NCI-H2081 treated with DMSO at 0.1 percent for 48 hours (cell line): ENCODE measurements at places on chromosomes 4 and X.

DNA sequence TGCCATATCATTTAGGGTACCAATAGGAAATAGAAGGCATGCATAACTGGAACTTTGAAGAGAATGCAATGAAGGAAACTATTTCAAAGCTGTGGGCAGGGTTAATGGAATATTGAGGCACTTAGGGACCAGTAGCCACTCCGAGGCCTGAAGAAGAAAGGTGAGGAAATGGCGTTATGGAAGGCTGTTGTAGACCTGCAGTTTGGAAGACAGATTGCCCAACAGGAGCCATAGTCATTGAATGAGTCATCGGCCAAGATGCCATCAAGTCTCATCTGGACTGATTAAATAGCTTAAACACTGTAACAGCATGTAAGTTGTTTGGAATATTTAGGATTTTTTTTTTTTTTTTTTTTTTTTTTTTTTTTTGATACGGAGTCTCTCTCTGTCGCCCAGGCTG, 11.6 kb downstream of the CXCL13 start:
- DNase-seq = no peak

DNA sequence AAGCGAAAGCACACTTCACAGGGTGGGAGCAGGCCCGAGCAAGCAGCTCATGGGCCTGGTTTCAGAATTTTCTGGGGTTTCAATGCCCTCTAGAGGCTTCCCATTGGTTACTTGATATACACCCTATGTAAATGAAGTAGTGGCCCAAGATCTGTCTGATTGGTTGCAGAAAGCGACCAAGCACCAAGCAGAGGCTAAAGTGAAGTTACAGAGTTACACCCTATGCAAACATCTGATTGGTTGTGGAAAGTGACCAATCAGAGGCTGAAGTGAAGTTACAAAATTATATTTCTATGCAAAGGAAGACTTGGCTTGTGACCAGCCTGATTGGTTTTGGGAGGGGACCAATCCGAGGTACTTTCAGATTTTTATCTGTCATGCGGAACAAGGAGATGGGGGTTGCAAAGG, 8.2 kb downstream of the FHIP1A start:
- no peak for DNase-seq

DNA sequence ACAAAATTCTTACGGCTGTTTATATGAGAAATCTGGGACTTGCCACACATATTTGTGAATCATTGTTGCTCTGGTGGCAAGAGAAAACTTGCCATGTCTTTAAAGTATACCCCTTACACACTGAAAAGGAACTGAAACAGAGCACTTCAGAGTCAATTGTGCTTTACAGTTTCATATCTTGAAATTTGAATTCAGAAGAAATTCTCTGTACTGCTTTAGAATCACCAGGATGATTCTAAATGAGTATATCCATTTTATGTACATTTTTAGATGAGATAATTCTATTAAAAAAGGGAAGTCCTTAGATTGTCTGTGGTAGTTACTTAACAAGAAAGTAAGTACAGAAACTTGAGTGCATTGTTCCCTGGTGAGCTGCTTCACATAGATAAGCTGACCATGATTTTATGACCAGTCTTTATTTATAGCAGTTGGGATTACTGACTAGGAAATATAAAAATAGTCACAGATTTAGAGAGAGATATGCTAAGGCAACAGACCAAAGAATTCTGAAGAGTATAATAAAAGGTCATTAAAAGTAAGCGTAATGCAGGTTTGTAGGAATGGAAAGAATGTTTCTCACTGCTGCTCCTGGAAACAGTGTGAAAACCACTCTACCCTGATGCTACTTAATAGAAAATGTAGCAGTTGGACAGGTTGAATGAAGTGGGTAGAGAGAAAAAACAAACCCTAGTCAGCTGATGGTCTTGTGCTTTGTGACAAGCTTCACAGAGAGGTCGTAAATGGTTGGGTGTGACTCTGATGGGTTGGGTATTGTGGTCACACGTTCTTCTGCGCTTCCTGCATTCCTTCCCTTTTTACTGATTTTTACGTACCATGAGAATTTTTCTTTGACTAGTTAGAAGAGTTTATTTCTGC, 41.0 kb downstream of the FNIP2 start:
- DNase-seq = no peak

DNA sequence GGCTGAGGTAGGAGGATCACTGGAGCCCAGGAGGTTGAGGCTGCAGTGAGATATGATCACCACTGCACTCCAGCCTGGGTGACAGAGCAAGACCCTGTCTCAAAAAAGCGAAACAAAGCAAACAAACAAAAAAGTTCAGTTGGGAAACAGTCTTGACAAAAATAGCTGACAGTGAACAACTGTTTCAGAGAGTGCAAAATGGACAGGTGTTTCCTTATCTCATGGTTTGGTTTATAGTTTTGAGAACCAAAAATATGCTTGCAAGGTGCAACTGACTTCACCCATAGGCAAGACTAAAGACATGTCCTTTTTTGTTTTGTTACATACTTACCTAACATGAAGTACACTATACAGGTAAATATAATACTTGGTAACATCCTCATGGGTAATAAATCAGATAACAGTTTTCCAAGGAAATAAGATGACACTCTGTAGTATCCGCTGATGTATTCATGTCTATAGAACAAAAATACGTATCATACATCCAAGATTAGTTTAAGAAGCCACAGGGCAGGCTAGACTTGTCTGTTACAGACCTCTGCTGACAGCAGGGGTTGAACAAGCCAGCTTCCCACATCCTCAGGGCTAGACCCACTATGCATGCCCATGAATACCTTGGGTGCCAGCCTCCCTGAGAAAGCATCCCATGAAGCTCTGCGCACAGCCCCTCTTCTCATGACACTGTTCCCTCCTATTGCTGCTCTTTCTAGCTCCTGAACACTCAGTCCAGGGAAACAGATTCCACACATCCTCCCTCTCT, 59.3 kb downstream of the ABCG2 start:
- DNase-seq = no peak

GRCh38 chr4:30543057-30543456, 177.1 kb upstream of the PCDH7 start:
- DNase-seq = no peak

DNA sequence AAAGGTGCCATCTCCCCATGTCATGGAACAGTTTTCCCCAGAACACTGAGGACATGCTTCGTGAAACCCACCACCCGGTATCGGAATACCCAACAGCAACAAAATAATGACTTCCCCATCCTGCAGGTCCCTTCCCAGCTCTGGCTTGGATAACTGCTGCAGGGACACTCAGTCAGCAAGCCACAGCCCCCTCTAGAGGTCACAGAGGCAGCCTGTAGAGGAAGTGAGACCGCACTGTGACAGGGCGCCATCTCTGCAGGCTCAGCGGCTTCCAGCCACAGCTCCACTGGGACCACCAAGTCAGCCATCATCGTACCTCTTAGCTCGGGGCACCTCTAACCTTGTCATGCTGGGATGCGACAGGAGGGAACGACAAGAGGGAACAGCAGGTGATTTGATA, 315.9 kb downstream of the LDB2 start:
- DNase-seq = no peak

DNA sequence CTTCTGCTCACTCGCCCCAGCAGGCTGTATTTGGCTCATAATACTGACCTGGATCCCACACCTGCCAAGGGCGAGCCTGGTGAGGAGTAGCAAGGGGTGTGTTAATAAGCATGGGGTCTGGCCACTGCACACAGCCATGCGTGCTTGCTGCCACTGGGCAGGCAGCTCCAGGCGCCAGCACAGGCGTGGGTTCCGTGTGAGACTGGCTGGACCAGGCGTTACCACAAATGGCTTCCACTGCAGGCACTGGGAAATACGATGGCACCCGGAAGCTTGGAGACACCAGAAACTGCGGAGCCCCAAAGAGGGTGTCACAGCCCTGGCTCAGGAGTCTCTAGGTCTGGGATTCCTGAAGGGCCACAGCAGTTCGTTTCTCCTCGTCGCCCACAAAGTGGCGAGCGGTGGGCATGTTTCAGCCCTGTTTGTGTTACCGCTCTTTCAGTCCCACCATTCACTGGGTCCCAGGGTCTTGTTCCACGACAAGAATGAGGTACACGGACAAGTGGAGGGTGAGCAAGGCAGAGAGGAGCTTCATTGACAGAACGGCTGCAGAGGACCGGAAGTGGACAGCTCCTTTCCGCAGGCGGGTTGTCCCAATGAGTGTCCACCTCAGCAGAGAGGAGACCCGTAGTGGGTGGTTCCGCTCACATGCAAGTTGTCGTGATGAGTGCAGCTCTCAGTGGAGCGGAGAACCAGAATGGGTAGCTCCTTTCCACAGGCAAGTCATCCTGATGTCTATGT, 428.9 kb downstream of the EPHA5 start:
- no peak for DNase-seq

DNA sequence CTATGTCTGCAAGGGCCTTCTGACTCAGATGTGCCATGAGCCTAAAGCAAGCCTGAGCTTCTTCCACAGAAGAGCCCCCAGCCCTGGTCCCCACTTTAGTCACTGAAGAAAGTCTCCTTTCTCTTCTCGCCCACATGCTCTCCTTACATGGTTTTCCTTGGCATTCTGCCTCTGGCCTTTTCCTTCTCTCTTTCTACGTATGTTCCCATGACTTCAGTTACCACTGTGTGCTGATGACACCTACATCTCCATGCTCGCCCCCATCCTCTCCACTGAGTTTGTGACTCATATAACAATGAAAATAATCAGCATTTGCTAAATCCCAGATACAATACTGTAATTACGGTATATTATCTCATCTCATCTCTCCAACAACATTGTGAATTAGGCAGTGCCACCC, 149.3 kb downstream of the AMMECR1 start:
- no peak for DNase-seq

DNA sequence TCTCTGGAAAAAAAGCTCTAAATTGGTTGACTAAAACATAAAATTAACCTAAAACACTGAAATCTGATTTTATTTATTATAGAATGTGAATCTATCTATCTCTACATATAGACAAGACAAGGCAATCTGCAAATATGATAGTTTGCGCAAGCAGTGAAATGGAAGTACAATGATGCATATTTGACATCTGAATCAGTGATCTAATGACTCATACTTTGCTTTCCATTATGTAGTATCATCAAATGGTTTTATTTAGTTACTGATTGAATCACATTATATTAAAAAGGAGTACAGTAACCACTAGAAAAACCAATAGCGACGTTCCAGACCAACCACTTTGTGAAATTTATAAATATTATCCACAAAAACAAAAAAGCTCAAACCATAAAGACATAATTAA, 1969.3 kb downstream of the PCDH7 start:
- no peak for DNase-seq

- no peak for DNase-seq
Measured at GRCh38 chr4:95728145-95728544, 111.7 kb upstream of the PDHA2 start.

GRCh38 chr4:122798101-122798500, 28.5 kb upstream of the FGF2 start:
- no peak for DNase-seq

- DNase-seq = no peak
Measured at GRCh38 chrX:156002507-156002906, 5.0 kb downstream of the IL9R start.

DNA sequence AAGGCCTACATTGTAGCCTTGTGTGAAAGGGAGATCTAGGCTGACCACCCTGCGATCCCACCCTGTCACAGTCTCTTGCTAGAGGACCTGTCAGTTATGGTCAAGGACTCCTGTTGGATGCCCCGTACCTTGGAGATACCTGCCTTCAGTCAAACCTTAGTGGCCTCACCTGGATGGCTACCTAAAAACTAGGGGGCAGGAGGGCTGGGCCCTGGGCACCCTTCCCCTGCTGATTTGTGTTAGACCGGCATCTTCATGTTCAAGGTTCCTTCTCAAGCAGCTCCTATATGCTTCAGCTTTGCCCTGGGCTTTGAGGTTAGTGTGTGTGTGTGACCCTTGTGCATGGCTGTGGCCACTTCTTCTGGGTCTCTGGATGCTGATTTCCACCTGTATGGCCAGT, 35.3 kb downstream of the CCKAR start:
- DNase-seq = no peak

GRCh38 chr4:168831585-168831918, 178.5 kb downstream of the CBR4 start:
- DNase-seq = no peak

DNA sequence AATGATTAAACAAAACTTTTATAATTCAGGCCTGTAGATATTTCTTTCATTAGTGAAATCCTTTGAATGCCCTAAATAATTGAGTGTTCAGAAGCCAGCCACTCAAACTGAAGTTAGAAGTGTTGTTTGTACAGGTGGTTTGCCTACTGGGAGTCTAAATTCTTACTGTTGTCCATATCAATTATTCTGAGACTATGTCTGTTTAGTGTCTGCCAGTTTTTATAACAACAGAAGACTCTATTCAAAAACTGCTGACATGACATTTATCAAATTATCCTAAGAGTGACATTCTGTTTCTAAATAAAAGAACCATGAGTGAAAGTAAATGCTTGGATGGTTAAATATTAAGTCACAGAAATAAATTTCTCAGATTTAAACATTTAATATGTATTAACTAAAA, 375.1 kb downstream of the FAT4 start:
- DNase-seq = no peak

GRCh38 chr4:151304755-151305154, 20.6 kb downstream of the SH3D19 start:
- no peak for DNase-seq

- DNase-seq = no peak
Measured at GRCh38 chr4:124722071-124722470, 9.5 kb upstream of the ANKRD50 start.

- DNase-seq = no peak
Measured at GRCh38 chrX:6852869-6853268, 294.6 kb upstream of the STS start.

DNA sequence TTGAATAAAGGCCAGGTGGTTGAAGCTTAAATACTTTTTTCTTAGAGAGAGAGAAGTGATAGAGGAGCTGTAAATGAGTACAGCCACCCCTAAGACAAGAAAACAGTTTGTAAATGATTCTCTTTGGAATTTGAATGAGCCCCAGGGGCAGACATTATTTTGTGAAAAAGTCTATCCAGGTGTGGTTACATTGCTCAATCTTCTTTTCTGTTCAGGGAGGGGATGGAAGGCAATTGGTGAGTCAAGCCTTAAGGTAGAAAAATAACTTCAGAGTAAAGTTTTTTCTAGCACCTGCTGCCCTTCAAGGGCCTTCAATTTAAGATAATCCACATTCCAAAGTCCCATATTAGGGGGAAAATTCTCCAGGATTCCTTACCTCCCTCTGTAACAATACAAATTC, 646.7 kb downstream of the PDHA2 start:
- DNase-seq = no peak

DNA sequence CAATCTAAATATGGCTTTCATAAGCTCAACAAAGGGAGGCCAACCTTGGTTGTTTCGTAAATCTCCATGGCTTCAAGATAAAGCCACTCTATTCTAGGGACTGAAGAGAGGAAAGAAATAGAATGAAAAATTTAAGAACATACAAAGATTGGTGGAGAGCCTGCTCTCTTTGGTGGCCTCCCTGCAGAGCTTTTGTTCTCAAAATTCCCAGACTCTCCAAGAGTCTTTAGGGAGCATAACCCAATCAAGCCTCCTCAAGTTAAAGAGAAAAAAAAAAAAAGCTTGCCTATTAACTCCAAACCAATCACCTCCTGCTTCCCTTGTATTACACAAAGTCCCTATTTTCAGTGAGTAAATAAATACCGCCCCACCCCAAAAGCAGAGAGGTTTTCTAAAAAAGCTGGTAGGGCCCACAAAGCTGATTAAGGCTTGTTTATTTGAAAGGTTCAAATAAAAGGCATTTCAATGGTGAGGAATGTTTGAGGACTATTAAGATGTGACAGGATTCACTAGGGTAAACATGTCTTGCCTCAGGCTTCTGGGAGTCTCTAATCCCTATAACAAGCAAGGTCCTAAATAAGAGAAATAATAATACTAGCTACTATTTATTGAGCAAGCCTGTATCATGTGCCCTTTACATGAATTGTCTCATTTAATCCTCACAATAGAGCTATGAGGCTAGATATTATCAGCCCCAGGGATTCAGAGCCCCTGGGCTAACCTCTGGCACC, 71.6 kb downstream of the GPC3 start:
- no peak for DNase-seq
